ENCODE measurements at places on chromosomes 13 and 19.

DNA sequence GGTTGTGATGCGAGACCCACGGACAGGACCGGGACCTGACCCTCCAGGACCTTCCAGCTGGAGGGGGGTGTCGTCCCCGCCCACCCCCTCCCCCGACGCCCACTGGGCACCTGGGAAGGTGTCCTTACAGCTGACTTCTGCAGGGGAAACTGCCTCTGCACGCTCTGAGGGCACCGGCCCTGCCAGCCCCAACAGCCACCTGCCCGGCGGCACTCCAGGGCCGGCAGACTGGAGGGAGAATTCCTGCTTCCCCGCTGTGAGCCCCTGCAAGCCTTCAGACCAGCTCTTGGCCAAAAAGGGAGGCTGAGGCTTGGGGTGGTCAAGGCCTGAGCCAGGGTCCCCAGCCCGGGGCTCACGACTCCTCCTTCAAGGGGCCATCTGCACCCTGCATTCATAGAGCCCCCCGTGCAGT, 1.2 kb downstream of the CNN2 start:
- no peak for DNase-seq

GRCh38 chr19:18987456-18987855, 45.9 kb downstream of the SUGP2 start:
- DNase-seq = no peak

- DNase-seq = peak; percentile 53
Observed at GRCh38 chr13:98797456-98797855, 45.0 kb upstream of the SLC15A1 start.

DNA sequence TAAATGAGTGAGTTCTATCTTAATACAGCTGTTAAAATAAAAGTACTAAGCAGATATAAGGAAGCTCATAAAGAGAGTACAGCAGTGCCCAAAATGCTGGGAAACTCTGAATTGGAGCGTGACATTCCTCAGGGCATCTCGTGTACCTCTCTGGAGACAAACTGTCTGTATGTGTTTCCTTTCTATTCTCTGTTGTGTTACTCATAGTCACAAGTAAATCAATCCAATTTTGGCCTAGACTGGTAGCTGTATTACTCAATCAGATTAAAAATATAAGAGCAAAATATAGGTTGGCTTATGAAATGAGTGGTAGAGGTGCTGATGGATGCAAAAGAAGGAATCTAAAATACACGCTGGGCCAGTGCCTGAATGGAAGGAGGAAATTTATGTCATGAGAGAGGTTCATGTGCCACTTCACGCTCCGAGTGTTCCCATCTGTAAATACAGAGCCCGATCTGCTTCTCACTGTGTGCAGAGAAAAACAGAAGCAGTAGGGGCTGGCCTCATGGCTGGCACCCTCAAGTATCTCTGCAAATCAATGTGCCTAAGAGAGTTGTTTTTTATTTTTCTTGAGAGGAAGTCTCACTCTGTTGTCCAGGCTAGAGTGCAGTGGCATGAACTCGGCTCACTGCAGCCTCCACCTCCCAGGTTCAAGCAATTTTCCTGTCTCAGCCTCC, 58.7 kb upstream of the RGCC start:
- no peak for DNase-seq

GRCh38 chr19:13742756-13743155, 21.6 kb upstream of the MRI1 start:
- no peak for DNase-seq

DNA sequence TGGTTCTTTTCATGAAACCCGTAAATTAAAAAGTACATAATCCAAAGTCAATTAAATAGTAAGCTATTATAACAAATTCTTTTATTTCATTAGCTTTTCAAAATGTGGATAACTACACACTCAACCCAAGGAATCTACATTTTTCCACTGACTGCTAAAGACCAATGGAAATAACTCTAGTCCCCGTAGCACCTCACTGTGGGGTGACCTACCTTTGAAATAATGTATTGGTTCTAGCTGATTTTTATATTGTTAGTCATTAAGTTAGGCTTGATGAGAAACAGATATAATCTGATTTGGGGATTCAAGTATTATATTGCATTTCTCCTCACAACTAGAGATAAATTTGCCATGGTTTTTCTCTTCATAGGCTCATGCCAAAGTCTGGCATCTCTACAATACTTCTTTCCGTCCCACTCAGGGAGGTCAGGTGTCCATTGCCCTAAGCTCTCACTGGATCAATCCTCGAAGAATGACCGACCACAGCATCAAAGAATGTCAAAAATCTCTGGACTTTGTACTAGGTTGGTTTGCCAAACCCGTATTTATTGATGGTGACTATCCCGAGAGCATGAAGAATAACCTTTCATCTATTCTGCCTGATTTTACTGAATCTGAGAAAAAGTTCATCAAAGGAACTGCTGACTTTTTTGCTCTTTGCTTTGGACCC, 37.3 kb downstream of the KL start:
- DNase-seq = no peak

- DNase-seq = no peak
Observed at GRCh38 chr19:43476606-43477005, 11.2 kb upstream of the LYPD3 start.

DNA sequence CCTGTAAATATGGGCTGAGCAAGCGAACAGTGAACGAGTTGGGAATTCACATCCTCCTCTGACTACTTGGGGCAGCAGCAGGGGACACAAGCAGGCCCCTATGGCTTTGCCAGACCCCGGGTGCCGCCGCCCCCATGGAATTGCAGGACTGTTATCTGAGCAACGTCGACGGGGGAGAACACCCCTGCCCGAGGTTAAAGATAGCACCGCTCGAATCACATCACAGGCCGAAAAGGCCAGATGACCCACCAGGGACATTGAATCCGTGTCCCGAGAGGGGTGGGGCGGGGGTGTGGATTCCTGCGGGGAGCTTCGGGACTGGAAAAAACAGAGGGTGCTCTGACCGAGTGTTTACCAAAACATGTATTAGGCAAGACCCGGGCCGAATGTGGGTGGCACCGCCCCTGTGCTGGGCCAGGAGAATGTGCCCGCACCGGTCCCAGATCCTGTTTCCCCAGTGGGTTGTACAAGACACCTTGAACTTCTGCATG, 9.1 kb downstream of the FEM1A start:
- DNase-seq = no peak

DNA sequence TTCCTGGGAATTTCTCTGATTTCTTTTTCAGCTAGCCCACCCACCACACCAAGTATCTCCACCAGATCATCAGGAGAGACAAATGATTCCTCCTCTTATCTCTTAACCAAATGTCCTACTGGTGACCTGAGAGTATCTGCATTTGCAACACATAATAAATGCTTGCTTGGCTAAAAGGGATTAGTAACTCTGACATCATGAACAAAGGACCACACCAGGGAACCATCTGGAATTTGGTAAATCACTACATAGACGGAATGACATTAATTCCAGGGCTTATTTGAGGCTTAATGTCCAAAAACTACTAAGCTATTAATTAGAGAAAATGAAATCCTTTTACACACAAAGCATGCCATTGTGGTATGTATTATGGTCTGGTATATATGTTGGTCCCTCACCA, 139.0 kb downstream of the RAP2A start:
- no peak for DNase-seq

DNA sequence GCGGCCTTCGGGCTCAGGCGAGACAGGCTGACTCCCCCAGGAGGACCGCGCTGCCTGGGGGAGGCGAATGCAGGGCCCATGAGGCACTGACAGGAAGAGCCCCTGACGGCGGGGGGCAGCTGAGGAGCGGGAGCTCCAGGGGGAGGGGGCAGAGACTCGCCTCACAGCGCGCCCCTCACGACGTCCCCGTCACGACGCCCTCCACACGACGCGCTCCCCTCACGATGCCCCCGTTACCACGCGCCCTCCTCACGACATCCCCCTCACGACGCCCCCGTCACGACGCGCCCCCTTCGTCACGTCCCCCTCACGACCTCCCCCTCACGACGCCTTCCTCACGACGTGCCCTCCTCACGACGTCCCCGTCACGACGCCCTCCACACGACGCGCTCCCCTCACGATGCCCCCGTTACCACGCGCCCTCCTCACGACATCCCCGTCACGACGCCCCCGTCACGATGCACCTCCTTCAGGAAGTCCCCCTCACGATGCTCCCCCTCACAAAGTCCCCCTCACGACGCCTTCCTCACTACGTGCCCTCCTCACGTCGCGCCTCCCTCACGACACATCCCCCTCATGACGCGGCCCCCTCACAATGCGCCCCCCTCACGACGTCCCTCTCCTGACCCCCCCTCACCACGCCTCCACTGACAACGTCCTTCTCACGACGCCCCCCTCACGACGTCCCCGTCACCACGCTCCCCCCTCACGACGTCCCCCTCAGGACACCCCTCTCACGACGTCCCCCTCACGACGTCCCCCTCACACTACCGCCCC, 99.6 kb downstream of the ING1 start:
- DNase-seq = no peak

- DNase-seq = peak; percentile 48
Observed at GRCh38 chr13:27792393-27793218, at the start of gene GSX1. TSS of gene GSX1 (plus strand) at chr13:27792483. CDS start at chr13:27792691, 208 bp downstream.

DNA sequence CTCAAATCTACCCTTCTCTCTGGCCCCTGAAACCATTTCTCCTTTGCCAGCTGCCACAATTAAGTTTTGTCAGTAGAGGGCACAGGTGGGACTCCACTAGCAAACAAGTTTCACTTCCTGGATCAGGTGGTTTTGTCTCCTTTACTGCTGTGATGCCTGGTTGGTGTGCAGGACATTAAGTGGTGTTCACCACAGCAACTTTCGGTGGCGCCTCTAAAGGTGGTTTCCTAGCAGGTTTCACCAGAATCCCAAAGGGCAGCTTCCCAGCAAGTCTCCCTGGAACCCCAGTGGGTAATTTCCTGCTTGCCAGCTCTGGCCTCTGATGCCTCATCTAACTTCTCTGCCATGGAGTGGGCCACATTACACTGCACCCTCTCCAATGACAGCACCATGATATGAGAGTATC, 16.6 kb downstream of the MED4 start:
- DNase-seq = no peak

DNA sequence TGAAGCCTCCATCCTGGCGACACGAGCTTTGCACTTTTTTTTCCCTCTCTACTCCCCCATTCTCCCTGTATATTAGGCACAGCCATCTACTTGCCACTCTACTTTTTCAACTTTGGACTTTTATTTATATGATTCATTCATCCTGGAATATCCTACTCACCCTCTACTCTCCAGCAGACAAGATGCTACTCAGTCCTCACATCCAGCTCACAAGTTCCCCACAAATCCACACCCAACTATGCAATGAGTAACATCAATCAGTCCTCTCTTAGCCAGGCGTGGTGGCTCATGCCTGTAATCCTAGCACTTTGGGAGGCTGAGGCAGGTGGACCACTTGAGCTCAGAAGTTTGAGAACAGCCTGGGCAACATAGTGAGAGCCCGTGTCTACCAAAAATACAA, 23.9 kb upstream of the URAD start:
- DNase-seq = no peak

DNA sequence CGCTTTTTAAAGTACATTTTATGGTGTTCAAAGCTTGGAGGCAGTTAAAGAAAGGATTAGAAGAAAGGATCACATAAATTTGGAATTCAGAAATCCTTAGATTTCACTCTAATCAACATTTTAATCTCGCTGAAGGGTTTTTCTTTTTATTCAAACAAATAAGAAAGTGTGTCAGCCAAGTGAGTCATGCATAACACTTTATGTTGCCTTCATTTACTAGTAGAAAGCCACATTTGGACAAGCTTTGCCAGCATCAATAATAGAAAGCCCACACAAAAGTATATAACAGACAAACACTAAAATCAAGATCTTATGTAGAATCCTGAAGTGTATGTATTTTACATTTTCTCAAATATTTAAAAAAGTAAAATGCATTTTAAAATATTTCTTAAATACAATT, 154.9 kb upstream of the TRPC4 start:
- DNase-seq = no peak

DNA sequence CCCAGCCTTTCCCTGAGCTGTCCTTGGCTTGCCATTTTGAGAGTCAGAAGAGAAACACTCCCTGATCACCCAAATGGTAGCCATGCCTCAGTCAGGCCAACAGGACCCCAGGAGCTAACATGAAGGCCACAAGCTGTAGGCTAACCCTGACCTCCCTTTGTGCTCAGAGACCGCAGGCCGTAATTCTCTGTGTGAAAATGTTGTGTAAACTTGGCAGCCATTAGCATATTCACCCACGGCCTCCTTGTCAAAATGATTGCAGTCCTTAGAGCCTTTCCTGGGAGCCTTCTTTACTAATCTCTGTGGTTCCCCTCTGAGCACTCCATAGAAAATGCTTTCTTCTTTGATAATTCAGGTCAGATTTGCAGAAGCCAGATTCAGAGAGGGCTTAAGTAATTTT, 418.9 kb downstream of the COG6 start:
- DNase-seq = no peak

- no peak for DNase-seq
Observed at GRCh38 chr13:98032168-98032567, 78.7 kb downstream of the IPO5 start.

DNA sequence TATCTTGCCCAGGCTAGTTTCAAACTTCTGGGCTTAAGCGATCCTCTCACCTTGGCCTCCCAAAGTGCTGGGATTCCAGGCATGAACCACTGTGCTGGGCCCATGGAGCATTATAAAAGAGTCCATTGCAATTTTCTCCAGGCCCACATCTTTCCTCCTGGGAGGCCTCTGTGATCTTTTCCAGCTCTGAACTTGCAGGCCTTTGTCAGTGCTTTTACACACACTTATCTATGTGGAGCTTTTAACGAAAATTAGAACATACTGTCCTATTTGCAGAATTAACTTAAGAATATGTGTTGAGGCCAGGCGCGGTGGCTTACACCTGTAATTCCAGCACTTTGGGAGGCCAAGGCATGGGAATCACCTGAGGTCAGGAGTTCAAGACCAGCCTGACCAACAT, 23.9 kb downstream of the TDRD12 start:
- no peak for DNase-seq

DNA sequence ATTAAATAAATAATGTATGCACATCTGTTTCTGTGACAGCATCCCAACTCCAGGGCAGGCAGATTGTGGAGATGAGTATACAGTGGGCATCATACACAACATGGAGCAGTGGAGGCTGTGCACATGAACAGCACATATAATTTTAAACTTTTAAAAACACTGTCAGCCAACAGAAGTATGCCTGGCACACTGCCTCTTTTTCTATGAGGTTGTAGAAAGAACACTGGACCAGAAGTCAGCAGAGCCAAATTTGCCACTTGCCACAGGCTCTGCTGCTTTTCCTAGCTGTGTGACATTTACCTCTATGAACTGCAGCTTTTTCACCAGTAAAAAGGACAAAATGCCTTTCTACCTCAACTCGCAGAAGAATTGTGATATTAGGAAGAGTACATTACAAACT, 118.7 kb downstream of the FRY start:
- DNase-seq = no peak

GRCh38 chr19:51319649-51320279, 8.3 kb downstream of the IGLON5 start:
- DNase-seq = no peak
